Activated CD8-positive, alpha-beta memory T cell treated with anti-CD3 and anti-CD28 coated beads for 24 hours (primary cell): ENCODE measurements at places on chromosomes 11 and 22.

DNA sequence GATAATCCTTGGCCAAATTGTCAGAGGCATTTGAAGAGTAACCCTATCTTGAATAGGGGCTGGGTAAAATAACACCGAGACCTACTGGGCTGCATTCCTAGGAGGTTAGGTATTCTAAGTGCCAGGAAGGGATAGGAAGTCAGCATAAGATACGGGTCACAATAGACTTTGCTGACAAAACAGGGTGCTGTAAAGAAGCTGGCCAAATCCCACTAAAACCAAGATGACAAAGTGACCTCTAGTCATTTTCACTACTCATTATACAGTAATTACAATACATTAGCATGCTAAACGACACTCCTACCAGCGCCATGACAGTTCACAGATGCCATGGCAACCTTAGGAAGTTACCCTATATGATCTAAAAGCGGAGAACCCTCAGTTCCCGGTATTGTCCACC lies 964 bp upstream of the REXO2 start:
- DNase-seq: no peak

GRCh38 chr11:15889363-15890030 lies 466.8 kb downstream of the SOX6 start:
- DNase-seq: no peak

DNA sequence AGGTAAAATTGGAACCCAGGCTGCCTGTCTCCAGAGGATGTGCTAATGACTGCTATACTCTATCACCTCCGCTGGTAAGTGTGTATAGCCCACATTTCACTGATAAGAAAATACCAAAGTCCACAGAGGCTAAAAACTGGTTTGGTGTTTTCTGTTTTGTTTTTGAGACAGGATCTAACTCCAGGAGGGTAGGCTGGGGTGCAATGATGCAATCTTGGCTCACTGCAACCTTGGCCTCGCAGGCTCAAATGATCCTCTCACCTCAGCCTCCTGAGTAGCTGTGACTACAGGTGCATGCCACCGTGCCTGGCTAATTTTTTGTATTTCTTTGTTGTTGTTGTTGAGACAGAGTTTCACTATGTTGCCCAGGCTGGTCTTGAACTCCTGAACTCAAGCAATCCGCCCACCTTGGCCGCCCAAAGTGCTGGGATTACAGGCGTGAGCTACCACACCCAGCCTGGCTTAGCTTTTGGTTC lies 409.8 kb downstream of the LARGE1 start:
- no peak for DNase-seq

- DNase-seq: no peak
Measured at GRCh38 chr11:44725757-44726282, 942 bp upstream of the TSPAN18 start.

DNA sequence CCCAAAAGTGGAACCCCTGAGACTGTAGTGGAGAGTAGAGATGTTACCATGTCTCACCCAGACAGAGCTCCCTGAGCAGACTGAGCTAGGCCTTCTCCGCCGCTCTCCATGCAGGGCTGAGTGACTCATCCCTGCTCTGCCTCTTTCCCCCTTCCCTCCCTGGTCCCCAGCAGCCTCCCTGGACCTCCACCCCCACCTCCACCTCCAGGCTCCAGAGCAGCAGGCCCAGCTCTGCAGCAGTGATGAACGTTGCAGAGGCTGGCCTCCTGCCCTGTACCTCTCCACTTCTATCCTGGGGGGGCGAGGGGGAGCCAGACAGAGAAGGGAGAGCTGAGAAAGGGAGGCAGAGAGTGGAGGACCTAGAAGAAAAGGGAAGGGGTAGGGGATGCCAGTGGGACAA lies 19.3 kb upstream of the ARAP1 start:
- DNase-seq: no peak
